GM23248 (cell line): ENCODE measurements at places on chromosomes 12 and 14. TPM values are rescaled to one million over a fixed set of nuclear protein-coding genes. Genes with fewer than 3 reads are reported as not detected.

GRCh38 chr12:2759733-2760132 lies 35.0 kb upstream of the FKBP4 start:
- no peak for DNase-seq

DNA sequence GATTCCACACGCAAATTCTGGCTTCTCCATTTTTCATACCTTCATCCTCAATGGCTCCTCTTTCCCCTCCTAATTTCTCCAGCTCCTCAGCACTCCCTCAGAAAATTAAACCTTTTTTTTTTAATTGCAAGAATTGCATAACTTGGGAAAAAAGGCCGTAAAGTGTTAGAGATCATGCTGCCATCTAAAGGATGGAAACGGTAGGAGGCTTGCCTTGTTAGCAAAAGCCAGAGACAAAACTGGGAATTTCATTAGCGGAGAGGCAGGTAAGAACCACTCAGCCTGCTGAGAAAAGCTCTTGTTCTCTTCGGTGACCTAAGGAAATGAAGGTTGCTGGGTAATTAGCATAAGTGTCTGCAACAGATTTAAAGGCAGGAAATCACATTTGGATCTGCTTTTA lies 204.3 kb downstream of the AEBP2 start:
- peak; percentile 71 for DNase-seq

GRCh38 chr14:51242545-51243490 lies 2.8 kb downstream of the TMX1 start:
- no peak for DNase-seq

DNA sequence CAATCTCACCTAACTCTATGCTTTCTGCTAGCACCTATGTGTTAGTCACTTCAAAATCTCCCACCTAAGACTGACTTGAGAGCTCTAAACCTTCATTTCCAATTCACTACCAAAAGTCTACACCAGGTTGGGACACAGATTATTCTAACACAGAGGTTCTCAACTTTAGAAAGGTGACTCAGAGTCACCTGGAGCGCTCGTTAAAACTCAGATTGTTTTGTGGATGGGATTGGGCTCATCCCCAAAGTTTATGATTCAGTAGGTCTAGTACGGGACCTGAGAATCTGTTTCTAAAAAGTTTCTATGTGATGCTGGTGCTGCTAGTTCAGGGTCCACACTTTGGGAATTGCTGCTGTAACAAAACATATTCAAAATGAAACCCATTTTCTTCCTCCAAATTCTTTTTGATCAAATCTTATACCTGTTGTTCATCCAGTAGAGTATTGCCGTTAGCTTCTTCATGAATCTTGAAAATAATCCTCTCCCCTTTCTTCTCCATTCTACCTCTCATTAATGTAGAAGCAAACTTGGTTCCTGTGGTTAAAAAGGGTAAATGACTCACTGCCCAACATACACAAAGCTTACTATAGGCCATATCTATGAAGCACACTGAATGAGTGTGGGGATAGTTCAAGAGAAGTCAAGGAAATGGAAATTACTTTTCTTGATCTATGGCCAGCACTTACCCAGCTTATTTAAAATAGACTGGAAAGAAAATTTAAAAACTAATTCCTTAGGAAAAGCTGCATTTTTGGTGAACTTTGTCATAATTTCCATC lies 206.7 kb downstream of the KIF21A start:
- DNase-seq: peak; percentile 2

- no peak for DNase-seq
Measured at GRCh38 chr12:7984900-7985299, 47.6 kb upstream of the FOXJ2 start.

- DNase-seq: no peak
Measured at GRCh38 chr14:72401632-72402376, 469.6 kb downstream of the RGS6 start.

DNA sequence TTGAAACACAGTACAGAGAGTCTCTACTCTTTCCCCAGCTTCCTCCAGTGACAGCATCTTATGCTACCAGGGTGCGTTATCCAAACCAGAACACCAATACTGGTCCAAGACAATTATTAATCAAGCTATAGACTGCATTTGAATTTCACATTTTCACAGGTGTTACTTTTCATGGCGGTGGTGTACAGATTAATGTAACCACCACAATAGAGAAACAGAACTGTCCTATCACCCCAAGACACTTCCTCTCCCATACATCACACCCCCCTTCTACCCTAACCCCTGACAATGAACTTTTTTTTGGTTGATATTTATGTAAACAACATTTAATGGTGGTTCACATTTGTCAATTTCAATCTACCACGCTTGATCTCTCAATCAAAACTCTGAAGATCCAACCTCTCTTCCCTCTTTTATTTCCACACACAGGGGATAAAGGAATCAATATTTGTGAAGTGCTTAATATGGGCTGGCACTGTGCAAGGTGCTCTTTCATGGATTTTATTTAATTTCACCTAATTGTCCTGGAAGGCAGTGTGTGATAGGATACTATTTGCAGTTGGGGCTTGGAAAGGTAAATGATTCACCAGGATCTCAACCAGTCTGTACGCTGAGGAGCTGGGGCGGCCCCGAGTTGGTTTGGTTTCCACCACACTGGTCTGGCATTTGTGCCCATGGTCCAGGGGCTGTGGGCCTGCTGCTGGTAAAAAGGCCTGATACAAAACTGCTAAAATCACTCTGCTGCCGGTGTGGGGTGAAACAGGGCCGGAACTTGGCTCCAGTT lies 54.6 kb upstream of the DICER1 start:
- DNase-seq: no peak

DNA sequence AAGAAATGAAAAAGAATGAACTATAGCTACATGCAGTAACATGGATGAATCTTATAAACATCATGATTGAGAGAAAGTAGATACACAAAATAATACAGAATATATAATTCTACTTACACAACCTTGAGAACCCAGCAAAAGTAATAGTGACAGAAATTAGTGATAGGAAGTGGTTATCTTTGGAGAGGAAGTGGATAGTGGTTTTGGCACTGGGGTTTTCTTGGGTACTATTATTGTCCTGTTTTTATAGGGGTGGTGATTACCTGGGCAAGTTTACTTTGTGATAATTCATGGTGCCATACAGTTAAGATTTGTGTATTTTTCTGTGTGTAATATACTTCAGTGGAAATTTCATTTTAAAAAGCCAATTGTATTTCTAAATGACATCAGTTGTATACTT lies 352.7 kb downstream of the AEBP2 start:
- DNase-seq: no peak

DNA sequence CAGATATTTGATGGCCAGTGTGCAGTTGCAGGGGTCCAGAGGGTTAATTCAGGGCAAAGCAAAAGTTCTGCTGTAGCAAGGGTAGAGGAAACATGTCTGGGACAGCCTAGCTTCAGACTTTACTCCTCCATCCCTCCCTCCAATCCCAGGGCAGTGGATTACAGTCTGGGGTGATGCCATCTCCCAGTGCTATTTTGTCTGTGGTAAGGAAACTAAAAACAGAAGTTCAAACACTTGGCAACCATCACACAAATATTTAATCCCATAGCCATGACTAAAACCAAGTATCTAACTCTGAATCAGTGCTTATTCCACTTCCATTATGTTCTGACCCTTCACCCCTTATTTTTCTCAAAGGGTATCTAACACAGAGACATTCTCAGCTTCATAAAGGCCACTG lies 61.8 kb downstream of the PIK3C2G start:
- peak; percentile 79 for DNase-seq

- peak; percentile 98 for DNase-seq
Measured at GRCh38 chr12:122078141-122079032, at the start of gene MLXIP. Gene MLXIP, plus strand, starts transcription at chr12:122078756. Its CDS starts 98 bp downstream, at chr12:122078854.

DNA sequence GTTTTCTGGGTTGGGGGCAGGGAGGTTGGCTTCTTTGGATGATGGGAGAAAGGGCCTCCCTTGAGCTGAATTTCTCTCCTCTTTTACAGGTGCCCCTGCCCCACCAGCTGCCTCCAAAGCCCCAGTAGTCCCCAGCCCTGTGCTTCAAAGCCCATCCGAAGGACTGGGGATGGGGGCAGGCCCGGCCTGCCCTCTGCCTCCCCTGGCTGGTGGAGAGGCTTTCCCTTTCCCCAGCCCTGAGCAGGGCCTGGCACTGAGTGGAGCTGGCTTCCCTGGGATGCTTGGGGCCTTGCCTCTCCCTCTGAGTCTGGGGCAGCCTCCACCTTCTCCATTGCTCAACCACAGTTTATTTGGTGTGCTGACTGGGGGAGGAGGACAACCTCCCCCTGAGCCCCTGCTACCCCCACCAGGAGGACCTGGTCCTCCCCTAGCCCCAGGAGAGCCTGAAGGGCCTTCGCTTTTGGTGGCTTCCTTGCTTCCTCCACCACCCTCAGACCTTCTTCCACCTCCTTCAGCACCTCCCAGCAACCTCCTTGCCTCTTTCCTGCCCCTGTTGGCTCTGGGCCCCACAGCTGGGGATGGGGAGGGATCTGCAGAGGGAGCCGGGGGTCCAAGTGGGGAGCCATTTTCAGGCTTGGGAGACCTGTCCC lies 4.0 kb downstream of the MBD6 start:
- DNase-seq: no peak

DNA sequence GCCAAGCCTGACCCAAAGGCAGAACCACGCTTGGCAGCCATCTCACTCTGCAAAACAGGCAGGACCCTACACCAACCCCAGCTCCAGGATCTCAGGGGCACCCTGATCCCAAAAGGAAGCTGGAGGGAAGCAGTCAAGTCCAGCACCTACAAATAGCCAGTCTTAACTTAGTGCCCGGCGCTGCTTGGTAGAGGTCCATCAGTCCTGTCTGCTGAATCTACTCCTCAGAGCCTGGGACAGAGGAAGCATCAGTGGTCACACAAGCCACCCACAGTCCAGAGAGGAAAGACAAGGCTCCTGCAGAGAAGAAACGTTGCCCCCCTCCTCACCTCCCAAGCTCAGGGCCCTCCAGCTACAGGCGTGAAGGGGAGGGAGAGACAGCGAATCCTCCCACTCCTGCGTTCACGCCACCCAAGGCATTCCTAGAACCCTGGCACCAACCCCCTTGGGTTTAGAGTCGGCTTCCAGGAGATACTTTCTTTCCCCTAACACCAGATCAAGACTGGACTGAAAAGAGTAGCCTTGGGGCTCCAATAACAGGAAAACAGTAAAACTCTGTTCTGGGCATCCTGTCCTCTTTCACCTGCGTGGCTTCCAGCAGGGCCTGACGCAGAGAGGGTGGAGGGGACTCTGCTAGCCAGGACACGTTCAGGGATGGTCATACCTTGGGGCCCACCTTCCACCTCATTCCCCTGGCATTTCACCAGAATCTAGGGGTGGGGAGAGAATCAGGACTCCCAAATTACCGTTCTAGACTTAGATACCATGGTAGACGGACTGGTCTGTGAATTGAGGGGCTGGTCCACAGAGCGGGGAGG lies 1.2 kb downstream of the PXN start:
- peak; percentile 58 for DNase-seq

- no peak for DNase-seq
Measured at GRCh38 chr12:77861317-77861716, 30.6 kb downstream of the NAV3 start.

DNA sequence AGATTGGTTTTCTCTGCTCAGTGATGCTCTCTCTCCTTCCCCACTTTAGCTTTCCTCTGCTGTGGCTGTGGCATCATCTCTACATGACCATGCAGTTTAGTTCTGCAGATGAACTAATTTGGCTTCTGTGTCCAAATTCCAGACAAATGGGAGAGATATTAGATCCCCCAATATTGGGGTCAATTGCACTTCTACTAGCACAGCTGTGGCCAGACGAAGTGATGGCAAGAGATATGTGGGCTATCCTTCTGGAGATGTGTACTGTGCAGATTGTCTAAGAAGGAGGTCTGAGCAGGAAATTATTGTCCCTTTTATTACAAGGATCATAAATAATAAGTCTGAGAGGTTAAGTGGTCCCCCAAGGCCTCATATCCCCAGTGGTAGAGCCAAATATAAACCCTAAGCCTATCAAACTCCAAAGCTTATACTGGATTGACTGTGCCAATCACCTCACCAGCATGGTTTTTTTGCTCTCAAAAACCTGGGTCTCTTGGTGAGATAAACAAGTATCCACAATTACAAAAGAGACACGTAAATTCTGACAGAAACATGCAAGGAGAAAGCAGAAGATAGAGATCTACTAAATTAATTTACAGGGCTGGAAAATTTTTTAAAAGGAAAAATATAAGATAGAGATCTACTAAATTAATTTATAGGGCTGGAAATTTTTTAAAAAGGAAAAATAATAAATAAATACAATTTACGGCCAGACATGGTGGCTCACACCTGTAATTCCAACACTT lies 29.1 kb upstream of the GCH1 start:
- no peak for DNase-seq

DNA sequence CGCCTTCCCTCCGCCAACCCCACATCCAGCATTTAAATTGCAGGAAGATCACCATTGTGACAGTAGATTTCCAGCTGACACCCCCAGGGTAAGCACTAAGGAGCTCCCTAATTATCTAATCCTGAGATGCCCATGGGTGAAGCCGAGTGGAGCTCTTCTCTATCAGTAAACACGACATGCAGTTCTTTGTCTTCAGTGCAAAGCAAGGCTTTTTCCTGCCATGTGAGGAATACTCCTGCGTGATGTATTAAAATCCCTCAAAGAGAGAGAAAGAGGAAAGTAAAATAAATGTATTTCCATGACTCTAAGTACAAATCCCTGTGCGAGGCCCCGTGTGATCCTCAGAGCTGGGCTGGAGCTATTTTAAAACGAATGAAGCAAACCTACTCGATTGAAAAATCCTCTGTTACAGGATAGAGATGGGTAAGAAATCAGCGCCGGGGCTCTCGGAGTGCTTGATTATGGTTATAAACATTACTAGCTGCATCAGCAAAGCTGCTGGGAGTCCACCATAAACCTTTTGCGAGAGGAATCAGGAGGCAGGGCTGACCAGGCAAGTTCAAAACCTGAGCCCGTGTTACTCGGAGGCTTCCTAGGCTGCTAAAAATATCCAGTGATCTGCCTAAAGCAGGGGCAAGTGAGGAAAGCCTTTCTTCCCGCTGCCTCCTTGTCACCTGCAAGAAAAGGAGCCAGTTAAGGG lies 61.5 kb downstream of the MAP1LC3B2 start:
- no peak for DNase-seq

GRCh38 chr14:55819610-55820304 lies 239.8 kb downstream of the KTN1 start:
- no peak for DNase-seq

GRCh38 chr12:67759829-67760228 lies 111.3 kb downstream of the DYRK2 start:
- DNase-seq: no peak

Gene GPRC5A
- total RNA-seq: 32.9 and 37.8 TPM in 2 replicates

Gene MIP
- not detected in 2 replicates for total RNA-seq

Gene SLC5A8
- total RNA-seq: not detected in 2 replicates

Gene LALBA
- not detected in 2 replicates for total RNA-seq

Gene RNASE13
- not detected in 2 replicates for total RNA-seq

Gene ZC2HC1C
- total RNA-seq: 2.8 and 5.3 TPM in 2 replicates

Gene KRT2
- not detected in 2 replicates for total RNA-seq

Gene AQP2
- not detected in 2 replicates for total RNA-seq

Gene SDSL
- 5.1 and 6.3 TPM in 2 replicates for total RNA-seq
